Stimulated activated CD4-positive, alpha-beta T cell treated with anti-CD3 and anti-CD28 coated beads, TNF-alpha, amount 100 ng/mL, for 4 hours (primary cell): ENCODE measurements at places on chromosomes 7 and 10.

DNA sequence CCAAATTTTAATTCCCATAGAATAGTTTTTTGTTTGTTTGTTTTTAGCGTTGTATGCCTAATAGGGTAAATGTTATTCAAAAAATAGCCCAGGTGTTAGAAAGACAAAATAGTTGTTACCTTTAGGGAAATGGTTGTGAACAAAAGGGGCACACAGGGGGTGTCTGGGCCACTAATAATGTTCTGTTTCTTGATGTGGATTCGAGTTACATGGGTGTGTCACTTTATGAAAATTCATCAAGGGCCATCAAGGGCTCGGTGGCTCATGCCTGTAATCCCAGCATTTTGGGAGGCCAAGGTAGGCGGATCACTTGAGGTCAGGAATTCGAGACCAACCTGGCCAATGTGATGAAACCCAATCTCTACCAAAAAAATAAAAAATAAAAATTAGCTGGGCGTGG, 531.8 kb upstream of the C7orf33 start:
- no peak for DNase-seq

DNA sequence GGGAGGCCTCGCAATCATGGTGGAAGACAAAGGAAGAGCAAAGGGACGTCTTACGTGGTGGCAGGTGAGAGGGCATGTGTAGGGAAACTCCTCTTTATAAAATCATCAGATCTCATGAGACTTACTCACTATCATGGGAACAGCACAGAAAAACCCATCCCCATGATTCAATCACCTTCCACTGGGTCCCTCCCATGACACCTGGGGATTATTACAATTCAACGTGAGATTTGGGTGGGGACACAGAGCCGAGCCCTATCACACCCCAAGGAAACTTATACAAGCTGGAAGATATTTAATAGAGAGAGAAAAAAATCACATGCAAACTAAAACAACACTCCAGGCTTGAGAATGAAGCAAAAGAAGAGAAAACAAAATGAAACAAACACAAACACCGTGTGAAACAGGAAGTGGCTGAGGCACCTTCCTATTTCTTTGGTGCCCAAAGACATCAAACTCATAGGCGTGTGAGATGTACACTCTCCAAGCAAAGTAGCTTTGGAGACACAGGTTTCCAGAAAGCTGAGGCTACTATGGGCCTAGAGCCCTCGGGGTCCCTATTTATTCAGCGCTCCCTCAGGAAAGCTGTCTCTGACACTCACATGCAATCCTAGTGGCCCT, 97.2 kb downstream of the PRKCQ start:
- no peak for DNase-seq

DNA sequence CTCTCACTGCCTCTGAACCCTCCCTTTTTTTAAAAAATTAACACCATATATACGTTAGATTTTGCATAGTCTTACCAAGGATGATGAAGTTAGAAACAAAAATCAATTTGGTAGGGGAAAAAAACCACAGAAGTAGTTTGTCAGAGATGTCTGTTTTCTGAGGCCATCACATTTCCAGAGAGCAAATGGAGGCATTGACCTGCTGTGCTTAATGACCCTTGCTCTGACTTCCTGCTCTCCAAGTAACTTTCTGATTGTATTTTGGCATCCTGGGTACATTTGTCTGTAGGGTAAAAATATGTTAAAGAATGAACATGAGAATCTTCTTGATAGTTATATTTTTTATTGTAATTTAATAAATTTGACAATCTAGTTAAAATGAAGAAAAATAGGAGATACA, 140.2 kb downstream of the LCOR start:
- no peak for DNase-seq

DNA sequence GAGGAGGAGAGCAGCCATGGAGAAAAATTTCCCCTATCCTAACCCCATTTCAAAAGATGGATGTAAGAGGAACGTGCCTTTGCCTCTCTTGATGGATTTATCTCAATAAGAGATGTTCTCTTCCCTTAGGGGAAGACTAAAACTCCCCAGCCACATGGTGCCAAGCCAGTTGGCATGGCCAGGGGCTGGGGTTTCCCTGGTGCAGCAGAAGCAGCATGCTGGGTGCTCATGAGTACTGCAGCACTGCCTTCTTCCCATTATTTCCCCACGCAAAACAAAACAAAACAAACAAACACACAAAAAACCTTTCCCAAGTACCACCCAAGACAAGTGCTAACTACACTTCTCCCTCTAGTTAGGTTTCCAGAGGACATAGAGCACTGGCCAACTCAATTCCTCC, 97.2 kb downstream of the DOCK4 start:
- no peak for DNase-seq

DNA sequence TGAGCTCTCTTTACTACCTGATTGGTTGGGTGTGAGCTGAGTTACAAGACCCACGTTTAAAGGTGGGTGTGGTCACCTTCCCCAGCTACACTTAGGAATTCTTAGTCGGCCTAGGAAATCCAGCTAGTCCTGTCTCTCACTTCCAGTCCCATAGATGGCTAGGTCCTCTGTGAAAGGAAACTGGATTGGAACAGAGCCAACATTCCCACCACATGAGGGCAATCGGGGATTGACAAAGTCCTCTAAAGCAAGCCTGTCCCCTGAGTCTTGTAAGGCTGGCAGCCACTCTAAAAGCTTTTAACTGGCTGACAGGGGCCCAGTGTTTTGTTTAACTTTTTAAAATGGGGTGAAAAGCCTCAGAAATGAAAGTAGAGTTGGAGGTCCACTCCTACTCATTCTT, 15.1 kb upstream of the CROT start:
- no peak for DNase-seq

- no peak for DNase-seq
These were observed 39.2 kb upstream of the GSAP start for GRCh38 chr7:77455321-77455720.

DNA sequence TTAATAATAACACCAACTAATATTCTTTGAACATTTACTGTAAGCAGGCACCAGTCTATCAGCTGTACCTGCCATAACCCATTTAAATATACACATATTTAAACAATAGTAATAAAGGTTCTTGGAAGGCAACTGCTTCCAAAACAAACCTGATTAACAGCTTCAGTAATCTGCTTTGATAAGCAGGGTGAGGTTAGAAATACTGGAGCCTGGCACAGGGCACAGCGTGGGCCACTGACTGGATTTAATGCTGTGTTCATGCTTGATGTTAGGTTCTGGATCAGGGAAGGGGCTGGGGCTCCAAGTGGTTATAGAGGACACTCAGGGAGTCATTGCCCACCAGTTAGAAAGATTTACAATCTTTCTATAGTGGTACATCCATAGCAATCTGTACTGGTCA, 10.9 kb upstream of the C10orf120 start:
- no peak for DNase-seq

DNA sequence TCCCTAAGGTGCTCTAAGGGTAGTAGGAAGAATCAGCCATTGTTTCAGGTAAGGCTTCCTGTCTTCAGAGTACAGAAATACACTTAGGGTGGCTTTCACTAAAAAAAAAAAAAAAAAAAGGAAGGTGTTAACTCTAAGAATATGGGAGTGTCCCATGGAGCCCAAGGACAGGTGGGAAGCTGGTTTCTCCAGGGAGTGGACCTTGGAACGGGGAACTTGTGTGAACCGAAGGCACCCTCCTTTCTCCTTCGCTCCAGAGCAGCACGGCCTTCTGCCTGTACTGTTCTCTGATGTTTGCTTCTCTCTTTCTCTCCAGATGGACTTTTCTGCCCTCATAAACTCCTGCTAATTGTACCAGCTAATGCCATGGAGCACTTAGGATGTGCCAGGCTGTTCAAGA, 6.2 kb downstream of the OPALIN start:
- DNase-seq = no peak

DNA sequence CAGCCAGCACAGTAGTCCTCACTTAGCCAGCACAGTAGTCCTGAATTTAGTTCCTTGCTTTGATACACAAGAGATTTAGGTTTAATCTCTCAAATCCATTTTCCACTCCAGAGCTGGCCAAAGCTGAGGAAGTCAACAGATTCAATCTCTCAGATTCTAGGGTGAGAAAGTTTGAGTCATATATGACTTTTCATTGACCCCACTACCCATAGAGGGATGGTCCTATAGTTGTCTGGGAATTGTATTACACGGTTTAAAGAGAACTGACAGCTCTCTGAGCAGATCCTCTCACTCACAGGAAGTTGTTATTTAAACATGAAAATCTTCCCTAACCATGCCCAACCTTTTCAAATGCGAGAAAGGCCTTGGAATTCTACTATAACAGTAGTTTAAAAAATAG, 641.8 kb upstream of the SEMA3D start:
- DNase-seq = no peak

- no peak for DNase-seq
These were observed 133.3 kb downstream of the VPS41 start for GRCh38 chr7:38775506-38776175.

DNA sequence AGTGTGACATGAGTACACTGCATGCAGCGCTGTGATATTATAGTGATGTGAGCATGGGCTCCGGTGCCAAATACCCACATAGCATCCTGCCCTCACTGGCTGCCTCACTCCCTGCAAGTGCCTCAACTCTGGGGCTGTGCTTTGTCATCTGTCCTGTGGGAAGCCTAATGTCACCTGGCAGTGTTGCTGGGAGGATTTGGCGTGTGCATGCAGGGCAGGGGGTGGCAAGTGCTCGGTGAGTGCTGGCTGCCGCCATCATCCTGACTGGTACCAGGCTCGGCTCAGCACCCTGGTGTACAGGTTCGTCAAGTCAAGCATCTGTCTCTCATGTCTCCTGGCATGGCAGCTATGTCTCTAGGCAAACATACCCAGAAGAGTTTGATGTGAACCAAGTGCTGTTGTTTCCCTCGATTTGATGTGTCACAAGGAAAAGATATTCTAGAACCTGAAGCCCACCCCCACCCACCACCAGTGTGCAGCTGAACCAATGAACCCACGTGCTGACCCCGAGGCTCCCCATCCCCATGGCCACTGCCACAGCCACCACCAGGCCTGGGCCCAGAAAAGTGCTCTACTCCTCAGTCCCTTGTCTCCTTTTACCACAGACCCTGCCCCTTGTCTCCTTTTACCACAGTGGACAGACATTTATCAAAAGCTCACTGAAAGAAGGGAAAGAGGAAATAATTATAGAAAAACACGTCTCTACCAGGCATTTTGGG, 135.8 kb downstream of the MAPK8 start:
- DNase-seq = no peak

GRCh38 chr7:29885626-29886025, 79.3 kb downstream of the WIPF3 start:
- no peak for DNase-seq

- no peak for DNase-seq
These were observed 39.5 kb downstream of the TSPAN14 start for GRCh38 chr10:80493522-80494051.
